ENCODE measurements at places on chromosomes 13 and 19.

- DNase-seq, result no peak
Observed at GRCh38 chr19:33841685-33842084, 45.0 kb downstream of the KCTD15 start.

- no peak for DNase-seq
Observed at GRCh38 chr13:70769817-70770216, 661.6 kb upstream of the KLHL1 start.

DNA sequence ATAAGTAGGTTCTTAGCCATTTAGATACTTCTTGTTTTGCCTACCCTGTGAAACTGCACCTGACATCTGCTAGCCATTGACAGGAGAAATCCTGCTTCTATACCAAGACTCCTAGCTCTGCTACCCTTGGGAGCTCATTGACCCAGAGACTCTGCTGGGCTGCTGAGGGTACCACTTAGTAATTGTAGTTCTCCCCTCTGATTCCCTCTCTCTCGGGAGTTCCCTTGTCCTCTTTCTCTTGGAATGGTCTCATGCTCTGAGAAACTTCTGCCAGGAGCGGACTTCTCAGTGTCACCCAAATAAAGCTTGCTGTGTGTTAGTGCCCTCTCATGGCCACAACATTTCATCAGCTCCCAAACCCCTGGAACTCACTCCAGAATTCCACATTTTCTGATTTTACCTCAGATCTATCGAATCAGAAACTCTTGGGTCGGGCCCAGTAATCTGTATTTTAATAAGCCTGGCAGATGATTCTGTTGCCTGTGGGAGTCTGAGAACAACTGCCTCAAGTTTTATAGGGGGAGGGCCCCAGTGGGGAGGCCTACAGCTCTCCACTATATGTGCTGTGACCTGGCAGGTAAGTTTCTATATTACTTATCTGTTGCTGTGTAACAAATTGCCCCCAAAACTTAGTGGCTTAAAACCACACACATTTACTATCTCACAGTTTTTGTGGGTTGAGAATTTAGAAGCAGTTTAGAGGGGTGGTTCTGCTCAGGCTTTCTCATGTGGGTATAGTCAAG lies 221.1 kb downstream of the TDRD3 start:
- no peak for DNase-seq

GRCh38 chr19:7787141-7787540 lies 24.1 kb downstream of the CLEC4M start:
- DNase-seq, result no peak

- no peak for DNase-seq
Observed at GRCh38 chr13:39959497-39960144, 304.2 kb downstream of the COG6 start.

DNA sequence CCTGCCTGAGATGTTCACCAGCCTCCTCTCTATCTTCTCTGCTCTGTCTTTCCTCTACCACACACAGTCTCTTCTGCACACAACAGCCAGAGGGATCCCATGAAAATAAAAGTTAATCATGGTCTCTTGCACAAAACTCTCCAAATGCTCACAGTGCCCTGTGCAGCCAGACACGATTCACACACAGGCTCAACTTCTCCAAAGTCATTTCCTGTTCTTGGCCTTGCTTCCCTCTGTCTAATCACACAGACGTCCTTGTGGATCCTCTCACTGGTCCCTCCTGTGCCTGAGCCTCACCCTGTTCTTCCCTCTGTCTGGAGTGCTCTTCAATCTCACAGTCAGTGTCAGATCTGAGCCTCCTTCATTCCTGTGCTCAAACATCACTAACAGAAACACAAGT lies 7.8 kb downstream of the SIGLEC12 start:
- DNase-seq, result no peak

GRCh38 chr13:73303851-73304250 lies 245.0 kb downstream of the KLF5 start:
- DNase-seq, result no peak

All from CD4-positive, alpha-beta T cell treated with Interleukin-1 beta for 1 hour (primary cell).